ENCODE measurements at places on chromosomes 7 and 10. TPM values are rescaled to one million over a fixed set of nuclear protein-coding genes. Genes with fewer than 3 reads are reported as not detected.

CFAP58 gene
- polyA plus RNA-seq, result 0.47 TPM

DLG5 gene
- polyA plus RNA-seq, result 15.3 TPM

- DNase-seq, result no peak
Observed at GRCh38 chr7:139720186-139720585, 57.6 kb downstream of the HIPK2 start.

DNA sequence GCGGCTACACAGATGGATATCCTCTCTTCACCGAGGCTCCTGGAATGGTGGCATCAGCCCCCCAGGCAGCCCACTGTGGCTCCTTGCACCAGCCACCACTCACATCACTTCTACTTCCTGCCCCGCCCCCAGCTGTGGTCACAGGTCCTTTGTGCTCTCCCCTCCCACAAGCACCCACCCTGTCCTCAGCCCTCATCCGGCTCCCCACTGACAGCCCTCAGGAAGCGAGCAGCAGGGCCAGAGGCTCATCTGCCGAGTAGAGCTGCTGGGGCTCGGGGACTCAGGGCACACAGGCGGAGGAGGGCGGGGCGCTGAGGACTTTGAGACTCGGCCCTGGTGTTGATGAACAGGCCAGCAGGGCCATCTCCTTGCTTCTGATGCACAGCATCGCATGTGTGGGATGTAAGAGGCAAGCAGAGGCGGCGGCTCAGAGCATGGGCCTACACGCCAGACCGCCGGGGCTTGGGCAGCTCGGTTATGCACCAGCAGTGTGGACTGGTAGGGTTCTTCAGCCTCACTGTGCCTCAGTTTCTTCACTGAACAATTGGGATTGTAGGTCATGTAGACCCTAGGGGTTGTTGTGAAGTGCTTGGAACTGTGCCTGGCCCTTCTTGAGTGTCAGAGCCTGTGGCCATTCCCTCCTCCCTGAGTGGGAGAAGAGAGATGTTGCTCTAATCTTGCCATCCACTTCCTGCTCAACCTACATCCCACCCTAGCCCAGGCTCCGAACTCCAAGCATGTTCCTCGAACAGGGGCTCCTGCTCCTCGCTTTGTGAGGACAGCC lies at the start of gene PRF1:
PRF1 (minus strand) TSS at position 77 of the 784 bp plus-strand sequence. CDS start 1,839 bp downstream, outside the sequence.
- no peak for DNase-seq

- DNase-seq, result peak; percentile 50
Observed at GRCh38 chr7:121337398-121337797, 8.6 kb downstream of the WNT16 start.
